ENCODE measurements at places on chromosomes 12 and 14.

DNA sequence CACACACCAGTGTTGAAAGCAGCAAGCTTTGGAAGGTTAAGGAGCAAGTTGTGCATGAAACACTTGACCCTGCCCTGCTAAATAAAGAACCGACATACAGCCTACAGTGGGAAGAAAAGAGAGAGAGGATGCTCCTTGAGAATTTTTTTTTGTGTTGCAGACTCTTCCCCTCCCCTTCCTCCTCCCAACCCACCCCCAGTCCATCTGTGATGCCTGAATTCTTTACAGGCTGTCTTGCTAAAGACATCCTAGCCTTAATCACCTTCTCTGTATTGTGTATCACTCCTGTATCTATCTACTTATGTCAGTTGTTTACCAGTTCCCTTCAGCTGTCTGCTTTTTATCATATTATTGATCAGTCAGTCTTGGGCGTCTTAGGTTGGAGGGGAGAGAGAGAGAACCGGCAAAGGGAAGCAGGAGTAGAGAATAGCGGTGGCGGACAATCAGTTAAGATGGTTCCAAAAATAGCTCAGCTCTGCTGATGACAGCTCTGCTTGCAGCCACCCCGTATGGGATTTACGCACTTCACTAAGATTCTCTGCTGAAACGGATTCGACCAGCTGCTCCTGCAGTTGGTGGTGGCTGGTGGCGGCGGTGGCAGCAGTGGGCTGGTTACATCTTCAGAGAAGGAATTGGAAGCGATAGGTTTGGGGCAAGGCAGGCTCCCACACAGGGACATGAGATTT is 664.7 kb downstream of the NRXN3 start:
- DNase-seq = no peak

GRCh38 chr14:65229748-65230728 is 127.7 kb upstream of the MAX start:
- no peak for DNase-seq

DNA sequence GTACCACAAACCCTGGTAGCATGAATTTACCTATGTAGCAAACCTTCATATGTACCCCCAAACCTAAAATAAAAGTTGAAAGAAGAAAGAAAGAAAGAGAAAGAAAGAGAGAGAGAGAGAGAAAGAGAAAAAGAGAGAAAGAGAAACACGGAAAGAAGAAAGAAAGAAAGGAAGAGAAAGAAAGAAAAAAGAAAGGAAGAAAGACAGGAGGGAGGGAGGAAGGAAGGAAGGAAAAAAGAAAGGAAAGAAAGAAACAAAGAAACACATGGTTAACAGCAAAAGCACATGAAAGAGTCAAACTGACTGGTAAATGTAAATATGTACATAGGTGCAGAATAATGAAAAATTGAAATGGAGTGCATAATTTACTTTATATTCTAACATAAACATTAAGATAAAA is 903.4 kb downstream of the LRFN5 start:
- DNase-seq = no peak

DNA sequence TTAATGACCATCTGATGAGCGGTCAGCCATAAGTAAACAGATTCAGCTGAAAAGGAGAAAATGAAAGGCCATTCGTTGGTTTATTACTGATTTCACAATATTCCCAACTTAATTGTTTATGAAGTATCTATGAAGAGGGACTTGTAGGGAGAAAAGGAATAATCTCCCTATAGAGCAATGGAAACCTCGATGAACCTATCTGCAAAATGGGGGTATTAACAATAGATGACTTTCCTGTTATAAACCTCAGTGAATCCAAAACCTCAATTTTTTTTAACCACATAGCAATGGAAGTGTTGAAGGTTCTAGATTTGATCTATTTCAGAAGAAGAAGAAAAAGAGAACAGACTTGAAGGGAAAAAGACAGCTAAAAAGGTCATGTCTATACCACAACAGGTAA is 2.0 kb downstream of the WIF1 start:
- DNase-seq = no peak

DNA sequence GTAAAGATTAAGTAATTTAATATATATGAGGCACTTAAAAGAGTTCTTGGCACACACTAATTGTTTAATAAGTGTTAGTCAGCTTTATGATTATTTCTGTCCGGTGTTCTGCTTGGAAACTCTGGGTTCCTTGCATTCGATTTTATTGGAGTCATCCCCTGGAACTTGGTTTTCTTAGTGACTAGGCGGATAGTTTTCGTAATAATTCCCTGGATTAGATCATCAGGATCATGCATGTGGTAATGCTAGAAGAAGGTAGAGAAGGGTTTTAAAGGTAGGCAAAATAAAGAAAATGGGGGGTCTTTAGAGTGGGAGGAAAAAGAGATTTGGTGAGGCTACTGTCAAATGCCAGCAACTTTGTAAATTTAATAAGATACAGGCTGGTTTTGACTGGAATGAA is 88.4 kb downstream of the MYF5 start:
- DNase-seq = no peak

DNA sequence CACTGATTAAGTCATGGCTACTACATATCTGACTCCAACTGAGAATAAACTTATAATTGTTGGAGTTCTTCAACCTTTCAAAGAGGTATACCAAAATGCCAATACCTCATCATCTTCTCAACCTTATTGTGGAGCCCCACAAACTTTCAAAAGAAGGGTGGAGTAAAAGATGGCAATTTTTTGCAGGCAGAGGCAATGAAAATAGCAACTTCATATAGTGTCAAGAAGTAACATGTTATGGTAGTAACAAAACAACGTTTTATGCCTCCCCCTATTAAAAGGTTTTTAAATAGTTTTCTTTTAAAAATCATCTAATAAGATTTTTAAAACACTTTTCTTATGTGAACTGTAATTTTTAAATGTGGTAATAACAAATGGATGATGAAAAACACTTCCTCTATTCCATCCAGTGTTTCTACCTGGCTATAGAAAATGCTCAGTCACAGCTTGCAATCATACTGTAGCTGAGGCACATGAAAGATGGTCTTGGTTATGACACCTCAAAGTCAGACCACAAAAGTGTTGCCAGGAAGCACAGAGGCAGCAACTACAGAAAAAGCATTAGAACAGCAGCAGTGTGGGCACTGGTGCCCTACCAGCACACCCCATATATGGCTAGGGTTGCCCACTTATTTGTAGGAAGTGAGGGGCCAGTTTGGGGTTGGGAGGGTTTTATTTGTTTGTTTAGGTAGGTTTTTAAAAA is 7.0 kb downstream of the PPP1R12A start:
- no peak for DNase-seq

GRCh38 chr12:24212496-24212895 is 263.0 kb upstream of the SOX5 start:
- DNase-seq = no peak

DNA sequence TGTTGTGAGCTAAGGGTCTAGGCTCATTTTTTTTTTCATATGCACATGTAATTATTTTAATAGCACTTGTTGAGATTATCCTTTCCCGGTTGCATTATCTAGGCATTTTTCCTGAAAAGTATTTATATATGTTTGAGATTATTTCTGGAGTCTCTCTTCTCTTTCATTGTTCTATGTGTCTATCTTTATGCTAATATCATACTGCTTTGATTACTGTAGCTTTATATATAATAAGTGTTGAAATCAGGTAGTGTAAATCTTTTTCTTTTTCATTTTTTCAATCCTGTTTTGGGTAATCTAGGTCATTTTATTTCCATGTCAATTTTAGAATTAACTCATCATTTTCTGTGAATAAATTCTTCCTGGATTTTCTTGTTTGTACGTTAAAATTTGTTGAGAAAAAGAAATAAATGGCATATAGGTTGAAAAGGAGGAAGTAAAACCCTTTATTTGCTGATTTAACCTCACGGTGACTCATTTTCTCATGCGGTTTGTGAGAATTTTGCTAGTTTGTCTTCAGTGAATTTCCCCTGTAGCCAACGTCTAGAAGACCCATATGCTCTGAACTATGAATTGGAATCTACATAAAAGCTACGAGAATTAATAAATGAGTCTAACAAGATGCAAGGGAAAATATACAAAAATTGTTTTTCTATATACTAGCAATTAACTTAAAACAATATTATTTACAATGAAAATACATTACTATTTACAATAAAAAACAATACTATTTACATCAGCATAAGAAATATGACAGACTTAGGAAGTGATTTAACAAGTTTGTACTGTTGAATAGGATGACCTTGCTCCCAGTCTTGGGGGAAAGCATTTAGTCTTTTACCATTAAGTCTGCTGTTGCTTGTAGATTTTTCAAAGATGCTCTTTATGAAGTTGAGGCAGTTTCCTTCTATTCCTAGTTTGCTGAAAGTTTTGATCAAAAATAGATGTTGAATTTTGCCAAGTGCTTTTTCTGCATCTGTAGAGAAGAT is 105.0 kb downstream of the SNAPC1 start:
- DNase-seq = no peak

DNA sequence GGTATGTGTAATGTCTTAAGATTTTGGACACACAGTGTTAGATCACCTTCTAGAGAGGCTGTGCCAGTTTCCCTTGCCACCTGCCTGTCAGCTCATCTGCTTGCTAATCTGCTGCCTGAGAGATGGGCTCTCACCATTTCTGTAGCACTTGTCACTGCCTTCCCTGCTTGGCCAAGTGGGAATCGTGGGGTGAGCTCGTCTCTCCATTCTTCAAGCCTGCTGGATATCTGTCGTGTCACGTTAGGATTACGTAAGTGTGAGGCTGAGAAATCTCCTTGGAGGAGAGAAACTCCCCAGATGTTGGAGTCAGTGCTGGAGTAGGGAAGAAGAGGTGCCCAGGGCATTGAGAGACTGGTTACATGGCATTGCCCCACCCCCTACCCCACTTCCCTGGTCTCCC is 8.6 kb upstream of the RPH3A start:
- DNase-seq = no peak

GRCh38 chr14:61300754-61301153 is 19.6 kb upstream of the TMEM30B start:
- no peak for DNase-seq

GRCh38 chr14:23121361-23121771 is 2.3 kb upstream of the CEBPE start:
- DNase-seq = peak; percentile 98

DNA sequence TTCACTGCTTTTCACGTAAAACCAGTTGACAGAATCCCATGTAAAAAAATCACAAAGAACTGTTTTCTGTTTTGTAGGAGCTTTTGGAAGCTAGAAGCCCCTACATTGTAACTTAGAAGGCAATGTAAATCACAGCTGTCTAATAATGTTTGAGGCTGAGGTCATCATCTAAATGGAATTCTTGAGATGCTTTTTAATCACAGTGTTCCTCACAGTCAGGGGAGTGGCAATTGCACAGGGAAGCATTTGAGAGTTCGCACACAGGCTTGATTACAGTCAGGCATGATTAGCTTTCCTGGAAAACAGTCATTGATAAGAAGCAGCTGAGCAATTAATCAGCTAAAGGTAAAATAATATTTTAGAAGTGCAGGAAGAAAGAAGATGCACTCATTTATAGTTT is 2.9 kb downstream of the SLC17A8 start:
- peak; percentile 24 for DNase-seq

DNA sequence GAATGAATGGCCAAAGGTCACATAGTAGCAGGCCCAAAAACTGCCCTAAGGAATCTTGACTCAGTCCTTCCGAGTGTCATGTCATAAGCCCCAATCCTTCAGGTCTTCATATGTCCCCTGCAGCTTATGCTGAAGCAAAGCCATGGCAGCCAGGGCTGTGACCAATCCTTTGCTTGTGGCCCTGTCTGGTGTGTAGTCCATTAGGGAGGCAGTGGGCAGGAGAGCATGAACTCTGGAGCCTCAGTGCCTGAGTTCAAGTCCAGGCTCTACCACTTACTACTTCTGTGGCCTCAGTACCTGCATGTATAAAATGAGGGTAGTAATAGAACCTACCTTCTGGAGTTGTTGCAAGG is 20.3 kb downstream of the PLEKHG3 start:
- DNase-seq = no peak

DNA sequence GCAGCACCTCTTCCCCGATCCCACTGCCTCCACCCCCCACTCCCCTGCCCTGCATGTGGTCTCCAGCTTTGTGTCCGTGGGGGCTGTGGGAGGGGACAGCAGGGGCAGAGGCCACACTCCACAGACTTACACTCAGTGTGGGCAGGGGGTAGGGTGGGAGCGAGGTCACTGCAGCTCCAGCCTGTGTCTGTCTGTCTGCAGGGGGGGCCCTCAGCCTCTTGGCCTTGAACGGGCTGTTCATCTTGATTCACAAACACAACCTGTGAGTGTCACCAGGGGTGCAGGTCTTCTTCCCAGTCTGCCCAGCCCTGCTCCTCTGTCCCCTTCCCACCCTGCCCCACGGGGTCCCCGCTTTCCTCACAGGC is 6.5 kb downstream of the NOC4L start:
- no peak for DNase-seq

- no peak for DNase-seq
Observed at GRCh38 chr14:101763941-101764709, 2.6 kb downstream of the PPP2R5C start.

DNA sequence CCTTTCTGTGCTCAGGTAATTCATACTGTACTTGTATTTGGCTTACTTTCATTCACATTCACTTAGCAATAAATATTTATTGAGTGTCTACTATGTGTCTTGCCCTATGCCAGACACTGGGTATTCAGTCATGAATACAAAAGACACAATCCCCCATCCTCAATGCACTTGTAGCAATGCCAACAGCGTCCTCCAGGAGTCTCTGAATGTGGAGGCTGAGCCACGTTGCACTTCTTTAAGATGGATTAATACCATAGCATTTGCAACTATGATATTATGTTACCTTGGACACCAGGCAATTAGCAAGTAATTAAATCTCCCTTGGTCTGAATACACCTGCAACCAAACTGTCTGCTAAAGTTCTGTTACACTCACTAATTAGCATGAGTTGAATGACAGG is 58.8 kb downstream of the OTX2 start:
- DNase-seq = no peak

GRCh38 chr14:33938131-33938949 is 12.5 kb downstream of the EGLN3 start:
- no peak for DNase-seq

DNA sequence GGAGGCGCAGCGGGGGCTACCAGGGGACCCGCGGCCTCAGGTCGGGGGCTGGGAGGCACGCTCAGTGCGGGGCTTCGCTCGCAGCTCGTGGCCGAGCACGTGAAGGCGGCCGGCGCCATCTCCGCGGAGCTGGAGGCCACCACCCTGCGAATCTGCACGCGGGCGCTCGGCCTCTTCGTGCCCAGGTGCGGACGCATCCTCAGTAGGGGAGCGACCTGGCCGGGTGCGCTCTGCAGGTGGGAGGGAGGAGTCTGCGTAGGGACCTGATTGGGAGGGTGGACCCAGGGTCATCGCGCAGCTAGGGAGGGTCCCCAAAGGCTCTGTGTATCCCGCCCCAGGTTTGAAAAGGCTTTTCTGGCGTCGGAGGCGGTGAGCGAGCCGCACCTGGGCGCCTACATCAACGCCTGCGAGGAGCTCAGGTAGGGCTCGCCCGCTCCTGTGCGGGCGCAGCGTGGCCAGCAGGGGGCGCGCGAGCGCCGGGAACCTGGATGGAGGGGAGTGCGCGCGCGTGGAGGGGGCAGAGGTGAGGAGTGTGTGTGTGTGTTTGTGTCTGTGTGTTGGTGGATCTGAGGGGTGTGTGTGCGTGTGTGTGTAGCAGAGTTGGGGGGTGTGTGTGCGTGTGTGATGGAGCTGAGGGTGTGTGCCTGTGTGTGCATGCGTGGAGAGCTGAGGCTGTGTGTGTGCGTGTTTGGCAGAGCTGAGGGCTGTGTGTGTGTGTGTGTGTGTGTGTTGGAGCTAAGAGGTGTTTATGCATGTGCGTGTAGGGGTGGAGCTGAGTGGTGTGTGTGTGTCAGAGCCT is 10.3 kb downstream of the EXOC3L4 start:
- peak; percentile 54 for DNase-seq

GRCh38 chr14:95522556-95522955 is 6.1 kb upstream of the SYNE3 start:
- DNase-seq = no peak

Measured in NCI-H226 (cell line).